ENCODE measurements at places on chromosomes 7 and 10.
A peak's percentile ranks its signal among the peaks of the same experiment; 100 is the strongest.

- no peak for DNase-seq
Observed at GRCh38 chr10:36224431-36224985, 582.4 kb upstream of the FZD8 start.

DNA sequence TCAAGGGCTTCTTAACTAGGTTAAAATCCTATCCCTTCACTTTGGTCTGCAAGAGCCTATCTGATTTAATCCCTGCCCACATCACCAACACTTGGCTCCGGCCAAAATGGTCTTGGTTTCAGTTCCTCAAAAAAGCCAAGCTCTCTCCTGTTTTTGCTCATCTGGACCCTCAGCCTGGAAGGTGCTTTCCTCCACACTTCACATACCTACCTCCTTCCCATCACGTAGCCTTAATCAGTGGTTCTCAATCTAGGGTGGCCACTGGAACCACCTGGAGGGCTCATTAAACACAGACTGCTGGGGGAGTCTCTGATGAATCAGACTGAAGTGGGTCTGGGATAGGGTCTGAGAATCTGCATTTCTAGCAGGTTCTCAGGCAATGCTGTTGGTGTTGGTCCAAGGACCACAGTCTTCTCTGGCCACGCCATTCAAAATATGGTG is 227.0 kb upstream of the AOAH start:
- DNase-seq = no peak

- DNase-seq = no peak
Observed at GRCh38 chr7:44068054-44068453, 2.7 kb upstream of the PGAM2 start.

GRCh38 chr10:85864868-85865526 is 501.6 kb downstream of the GRID1 start:
- DNase-seq = no peak

- DNase-seq = no peak
Observed at GRCh38 chr10:17647326-17647725, 3.4 kb downstream of the STAM start.

DNA sequence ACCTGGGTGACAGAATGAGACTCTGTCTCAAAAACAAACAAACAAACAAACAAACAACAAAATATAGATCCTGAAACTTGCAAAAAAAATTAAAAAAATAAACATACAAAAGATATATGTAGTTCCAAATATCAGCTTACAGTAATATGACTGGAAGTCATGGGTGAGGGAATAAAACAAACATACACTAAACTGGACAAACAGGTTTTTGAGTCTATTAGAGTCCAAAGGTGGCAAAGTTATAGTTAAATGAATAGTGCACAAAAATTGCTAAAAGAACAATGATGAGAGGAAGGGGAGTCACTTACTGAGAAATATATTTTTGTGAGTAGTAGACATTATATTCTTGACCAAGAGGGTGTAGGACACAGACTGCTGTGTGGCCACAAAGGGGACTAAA is 16.7 kb upstream of the RSBN1L start:
- DNase-seq = no peak

DNA sequence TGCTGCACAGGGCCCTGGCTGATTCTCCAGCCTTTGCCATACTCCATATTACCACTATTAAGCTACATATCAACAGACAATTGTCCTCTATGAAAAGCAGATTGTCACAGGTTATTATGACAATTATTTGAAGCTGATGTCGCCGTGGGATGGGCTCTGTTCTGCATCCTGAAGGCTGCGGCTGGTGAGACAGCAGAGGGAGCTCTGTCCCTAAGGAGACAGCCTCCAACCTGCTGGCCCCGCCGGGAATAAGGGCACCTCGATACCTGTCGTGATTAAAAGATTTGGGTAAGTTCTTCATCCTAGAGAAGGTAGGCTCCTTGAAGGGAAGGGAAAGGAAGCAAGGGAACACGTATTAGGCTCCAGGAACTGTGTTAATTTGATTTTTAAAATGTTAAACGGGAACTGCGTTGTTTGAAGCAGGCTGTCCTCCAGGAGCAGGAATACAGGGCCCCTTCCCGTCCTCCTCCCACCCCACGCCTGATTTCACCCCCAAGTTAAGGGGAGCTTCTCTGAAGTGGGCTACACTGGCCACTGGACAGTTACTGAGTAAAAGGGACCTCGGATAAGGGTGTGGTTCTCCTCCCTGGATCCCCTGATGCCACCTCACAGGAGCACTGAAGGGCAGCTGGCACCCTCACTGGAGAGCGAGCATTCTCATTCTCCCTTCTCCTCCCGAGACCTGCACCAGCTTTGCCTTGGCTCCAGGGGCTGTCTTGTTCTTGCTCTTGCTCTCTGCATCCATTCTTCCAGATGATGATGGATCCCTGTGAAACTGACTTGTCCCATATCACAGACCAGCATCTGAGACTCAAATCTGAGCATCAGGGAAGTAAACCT is 11.8 kb upstream of the TIAL1 start:
- no peak for DNase-seq

DNA sequence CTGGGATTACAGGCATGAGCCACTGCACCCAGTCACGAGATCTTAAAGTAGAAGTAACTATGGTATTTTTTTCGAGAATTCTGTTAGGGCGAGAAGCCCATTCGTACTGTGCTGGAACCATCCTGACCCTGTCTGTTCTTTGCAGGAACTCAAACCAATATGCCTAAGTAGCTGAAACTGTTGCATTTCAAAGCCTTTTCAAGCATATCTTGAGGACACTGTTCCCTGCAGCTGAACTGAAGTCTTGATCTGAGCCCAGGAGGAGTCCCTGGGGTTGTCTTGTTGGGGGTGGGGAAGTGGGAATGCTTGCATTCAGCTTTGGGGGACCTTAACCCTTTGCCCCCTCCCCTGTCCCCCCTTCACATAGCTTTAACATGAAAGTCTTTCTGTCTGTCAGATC is 61.5 kb downstream of the CUX1 start:
- DNase-seq = no peak

- no peak for DNase-seq
Observed at GRCh38 chr7:133230591-133231194, 22.2 kb upstream of the EXOC4 start.

DNA sequence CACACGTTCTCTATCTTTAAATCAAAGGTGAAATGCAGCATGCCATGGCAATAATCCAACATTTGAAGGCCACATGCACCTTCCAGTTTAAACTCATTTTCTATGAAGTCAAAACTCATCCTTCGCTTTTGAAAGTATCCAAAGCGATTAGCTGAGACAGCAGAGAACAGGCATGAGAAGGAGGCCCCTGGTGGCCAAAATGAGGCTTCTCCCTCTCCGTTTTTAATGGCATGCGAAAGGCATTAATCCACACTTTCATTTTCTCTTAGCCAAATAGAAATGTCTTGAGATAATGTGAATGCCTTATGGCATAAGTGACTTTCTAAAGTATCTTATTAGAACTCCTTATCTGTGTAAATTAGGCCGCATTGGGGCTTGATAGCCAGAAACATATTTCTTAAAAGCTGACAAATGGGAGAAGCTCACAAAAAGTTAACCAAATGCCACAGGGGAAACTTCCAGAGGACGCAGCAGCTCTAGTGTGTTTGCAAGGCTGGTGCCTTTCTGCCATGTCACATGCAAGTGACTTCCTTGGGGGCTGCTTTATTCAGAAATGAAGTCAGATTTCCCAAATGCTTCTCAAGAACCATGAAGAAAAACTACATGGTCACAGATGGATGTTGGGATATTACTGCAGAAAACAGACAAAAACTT is 1189.6 kb downstream of the SORCS1 start:
- no peak for DNase-seq

- DNase-seq = no peak
Observed at GRCh38 chr10:133475425-133475734, 21.6 kb downstream of the SCART1 start.

GRCh38 chr7:105638334-105638733 is 57.0 kb upstream of the EFCAB10 start:
- no peak for DNase-seq

DNA sequence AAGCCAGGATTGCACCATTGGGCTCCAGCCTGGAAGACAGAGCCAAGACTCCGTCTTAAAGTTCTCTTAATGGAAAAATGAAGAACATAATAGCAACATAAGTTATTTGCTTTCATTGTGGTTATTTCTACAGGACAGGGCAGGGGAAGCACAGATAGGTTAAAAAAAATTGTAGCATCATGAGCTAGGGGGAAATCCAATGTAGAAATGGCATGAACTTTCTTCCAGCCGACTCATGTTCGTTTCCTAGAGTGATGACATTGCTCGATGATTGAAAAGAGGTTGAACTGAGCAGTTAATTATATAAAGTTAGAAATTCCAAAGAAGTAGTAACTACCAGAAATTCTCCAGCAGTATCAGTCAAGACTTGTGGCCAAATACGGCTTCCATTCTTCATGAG is 64.9 kb downstream of the DAGLB start:
- DNase-seq = no peak

DNA sequence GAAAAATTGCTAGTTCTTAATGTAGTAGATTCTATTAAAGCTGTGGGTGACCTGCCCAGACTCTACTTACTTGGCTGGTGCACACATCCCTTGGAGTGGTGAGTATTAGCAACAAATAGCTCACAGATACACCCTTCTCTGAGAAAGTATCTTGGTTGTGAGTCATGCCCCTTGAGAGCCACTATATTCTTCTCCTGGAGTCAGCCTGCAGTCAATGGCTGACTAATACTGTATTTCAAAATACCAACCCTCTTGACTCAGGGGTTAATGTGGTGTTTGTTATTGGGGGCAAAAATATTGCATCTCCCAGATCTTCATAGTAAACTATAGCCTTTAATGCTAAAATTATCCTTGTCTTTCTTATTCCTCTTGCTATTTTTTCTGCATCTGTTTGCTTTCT is 354.9 kb downstream of the BMPER start:
- DNase-seq = peak; percentile 93

GRCh38 chr7:73642834-73643233 is 18.5 kb upstream of the MLXIPL start:
- no peak for DNase-seq

DNA sequence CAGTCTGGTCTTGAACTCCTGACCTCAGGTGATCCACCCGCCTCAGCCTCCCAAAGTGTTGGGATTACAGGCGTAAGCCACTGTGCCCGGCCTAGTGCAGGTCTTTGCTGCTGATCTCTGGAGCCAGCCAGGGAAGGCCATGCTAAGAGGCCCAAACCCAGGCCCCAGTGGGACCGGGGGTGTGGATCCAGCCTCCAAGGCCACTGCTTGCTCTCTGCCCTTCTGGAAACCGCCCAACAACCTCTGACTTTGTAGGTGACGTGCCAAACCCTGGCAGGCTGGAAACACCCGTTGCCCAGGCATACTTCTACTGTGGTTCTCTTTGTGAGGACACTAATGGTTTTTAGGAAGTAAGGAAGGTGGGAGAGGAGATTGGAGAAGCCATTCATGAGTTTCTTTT is 83.5 kb upstream of the GNA12 start:
- no peak for DNase-seq

DNA sequence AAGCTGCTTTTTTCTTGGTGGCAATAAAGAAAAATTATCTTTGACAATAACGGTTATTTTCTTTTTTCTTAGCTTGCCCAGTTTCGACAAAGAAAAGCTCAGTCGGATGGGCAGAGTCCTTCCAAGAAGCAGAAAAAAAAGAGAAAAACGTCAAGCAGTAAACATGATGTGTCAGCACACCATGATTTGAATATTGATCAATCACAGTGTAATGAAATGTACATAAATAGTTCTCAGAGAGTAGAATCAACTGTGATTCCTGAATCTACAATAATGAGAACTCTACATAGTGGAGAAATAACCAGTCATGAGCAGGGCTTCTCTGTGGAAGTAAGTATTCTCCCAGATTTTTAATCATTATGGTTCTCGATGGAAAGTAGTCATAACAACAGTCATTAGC is 33.0 kb downstream of the AKAP9 start:
- DNase-seq = no peak

GRCh38 chr7:34043461-34044305 is 138.3 kb downstream of the BMPER start:
- no peak for DNase-seq

- no peak for DNase-seq
Observed at GRCh38 chr10:89975071-89975470, 273.7 kb downstream of the KIF20B start.

DNA sequence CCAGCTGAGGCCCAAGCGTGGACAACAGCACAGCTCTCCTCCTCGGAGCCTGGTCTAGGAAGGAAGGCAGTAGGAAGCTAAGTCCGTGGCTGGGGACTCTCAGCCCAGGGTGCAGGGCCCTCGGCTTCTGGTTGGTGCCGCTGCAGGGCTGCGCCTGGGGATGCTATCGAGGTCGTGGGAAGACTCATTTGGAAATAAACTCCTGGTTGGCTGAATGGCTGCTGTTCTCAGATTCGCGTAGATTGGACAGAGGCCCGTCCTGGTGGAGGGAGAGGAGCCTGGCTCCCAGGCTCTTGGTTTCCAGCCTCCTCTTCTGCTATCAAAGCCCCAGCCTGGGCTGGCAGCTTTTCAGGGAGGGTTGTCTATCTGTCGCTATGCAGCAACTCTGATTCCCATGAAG is 152.6 kb upstream of the FZD8 start:
- no peak for DNase-seq

- DNase-seq = no peak
Observed at GRCh38 chr7:94436700-94437099, 42.0 kb downstream of the COL1A2 start.

DNA sequence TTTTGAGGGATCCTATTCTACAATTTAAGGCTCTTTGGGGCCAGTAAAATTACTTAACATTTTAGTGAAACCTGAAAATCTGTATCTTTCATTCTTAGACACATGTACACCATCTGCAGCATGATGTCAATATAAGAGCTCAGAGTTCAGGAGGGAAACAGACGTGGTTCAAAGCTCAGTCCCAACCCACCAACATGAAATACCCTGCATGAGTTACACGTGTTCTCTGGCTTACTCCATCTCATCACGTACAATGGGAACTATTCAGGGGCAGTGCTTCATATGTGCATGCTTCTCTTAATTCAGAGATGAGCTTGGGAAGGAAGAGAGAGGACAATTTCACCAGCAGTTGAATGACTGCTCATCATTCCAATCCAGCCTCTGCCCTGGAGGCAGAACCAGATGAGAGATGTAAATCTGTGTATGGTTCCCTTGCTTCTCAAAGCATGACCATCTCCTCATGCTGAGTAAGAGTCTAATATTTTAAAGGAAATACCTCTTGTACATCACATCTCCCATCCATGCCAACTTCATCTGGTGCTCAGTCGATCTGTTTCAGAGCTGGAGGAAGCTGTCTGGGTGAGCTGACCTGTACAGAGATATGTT is 29.0 kb upstream of the ADAM12 start:
- no peak for DNase-seq

GRCh38 chr7:70694434-70694970 is 437.4 kb upstream of the GALNT17 start:
- DNase-seq = no peak

GRCh38 chr10:73406846-73407245 is 7.0 kb downstream of the ANXA7 start:
- no peak for DNase-seq

- DNase-seq = peak; percentile 95
Observed at GRCh38 chr7:47651355-47652317, 69.7 kb upstream of the TNS3 start.

GRCh38 chr10:79446758-79447084 is 1.3 kb upstream of the ZCCHC24 start:
- no peak for DNase-seq

GRCh38 chr10:101901340-101901739 is 57.7 kb upstream of the KCNIP2 start:
- DNase-seq = no peak

GRCh38 chr7:17668122-17668521 is 272.2 kb downstream of the SNX13 start:
- DNase-seq = no peak

Data from HS-5 (cell line).